ENCODE measurements at places on chromosomes 16 and 17.
A peak's percentile ranks its signal among the peaks of the same experiment; 100 is the strongest.

DNA sequence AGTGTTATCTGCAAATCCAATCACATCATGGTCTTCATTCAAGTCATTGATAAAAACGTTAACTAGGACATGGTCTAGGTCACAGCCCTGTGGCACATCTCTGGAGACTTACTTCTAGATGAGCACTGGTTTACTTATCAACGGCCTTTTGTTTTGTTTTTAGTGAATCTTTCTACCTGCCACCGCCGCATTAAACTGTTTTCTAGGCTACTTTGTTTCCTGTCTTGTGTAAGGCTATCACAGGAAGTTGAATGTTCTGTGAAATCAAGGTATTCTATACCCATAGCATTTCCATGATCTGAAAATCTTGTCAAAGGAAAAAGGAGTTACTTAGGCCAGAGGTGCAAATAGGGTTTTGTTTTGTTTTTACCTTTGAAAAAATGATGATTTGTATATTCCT lies 26.9 kb downstream of the SOCS3 start:
- no peak for DNase-seq

DNA sequence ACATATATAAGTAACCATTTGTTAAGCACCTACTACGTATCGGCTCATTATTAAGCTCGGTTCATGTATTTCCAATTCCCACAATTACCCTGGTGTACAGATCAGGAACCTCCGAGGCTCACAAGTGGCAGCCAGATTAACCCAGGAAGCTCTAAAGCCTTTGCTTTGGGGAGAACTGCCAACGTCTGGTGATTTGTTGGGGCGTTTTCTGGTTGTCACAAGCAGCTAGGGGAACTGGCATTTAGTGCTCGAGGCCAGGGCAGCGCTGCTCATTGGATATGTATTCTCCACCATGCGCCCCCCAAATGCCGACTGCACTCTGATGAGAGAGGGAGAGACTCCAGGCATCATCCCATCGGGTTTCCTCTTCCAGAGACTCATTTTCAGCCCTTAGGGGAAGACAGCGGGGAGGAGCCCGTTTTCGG lies 541 bp downstream of the ZNF18 start:
- DNase-seq: no peak

DNA sequence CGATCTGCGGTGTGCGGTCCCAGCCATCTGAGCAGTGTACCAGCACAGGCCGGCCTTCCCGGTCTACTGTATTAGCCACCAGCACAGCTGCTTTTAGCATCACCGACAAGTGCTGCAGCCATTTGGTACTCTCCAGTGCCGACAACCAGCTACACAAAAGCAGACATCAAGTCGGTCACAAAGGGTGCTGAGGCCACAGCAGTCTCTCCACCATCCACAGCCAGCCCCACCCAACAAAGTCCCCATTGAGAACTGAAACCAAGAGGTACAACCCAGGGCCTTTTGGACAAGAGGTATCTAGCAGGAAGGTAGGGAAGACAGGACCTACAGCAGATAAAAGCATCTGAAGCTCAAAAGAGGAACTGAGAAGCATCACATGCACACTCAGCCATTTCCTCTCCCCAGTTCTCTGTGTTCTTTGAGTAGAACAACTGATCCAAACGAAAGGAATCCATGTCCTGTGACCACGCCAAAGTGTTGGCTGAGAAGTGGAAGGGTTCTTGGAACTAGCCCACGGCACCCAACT lies 9.5 kb downstream of the MTMR4 start:
- DNase-seq: no peak

DNA sequence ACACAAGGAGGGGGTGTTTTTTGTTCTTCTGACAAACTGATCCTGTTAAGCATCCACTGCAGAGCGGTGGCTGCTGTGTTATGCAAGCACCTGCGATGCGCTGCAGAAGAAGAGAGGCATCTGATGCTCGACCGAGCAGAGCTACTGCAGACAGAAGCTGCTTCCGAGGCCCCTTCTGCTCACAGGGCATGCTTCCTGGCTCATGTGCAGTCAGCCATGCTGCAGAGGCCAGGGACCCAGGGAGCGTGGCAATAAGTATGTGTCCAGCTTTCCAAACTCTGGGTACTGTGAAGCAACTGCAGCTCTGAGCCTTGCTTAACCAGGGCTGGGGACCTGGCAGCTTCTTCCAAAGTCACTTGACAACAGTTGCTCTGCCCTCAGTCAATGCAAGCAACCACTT lies 448.6 kb upstream of the RBFOX1 start:
- no peak for DNase-seq

GRCh38 chr17:18950346-18950745 lies 1.6 kb upstream of the SLC5A10 start:
- DNase-seq: no peak

GRCh38 chr17:47605011-47605410 lies 44.7 kb upstream of the KPNB1 start:
- DNase-seq: no peak

DNA sequence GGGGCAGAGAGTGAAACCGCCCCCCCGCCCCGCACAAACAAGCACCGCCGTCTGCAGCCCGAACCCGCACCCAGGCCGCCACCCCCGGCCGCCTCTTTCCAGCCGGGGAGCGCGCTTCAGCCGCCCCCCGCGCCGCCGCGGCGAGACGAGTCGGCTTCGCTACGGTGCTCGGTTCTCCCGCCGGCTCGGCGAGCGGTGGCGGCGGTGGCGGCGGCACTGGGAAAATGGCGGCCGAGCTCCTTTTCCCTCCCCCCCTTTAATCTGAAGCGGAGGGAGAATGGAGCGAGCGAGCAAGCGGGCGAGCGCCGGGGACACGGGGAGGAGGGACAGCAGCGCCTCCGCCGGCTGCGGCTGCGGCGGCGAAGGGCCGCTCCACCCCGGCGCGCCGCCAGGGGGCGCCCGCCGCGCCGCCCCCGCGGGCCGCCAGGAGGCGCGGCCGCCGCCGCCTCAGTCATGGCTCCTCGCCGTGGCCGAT lies at the start of gene KANSL1:
TSS of gene KANSL1 (minus strand) at position 279 of the 475 bp plus-strand sequence. CDS start 21,286 bp downstream, outside the sequence.
- DNase-seq: peak; percentile 81

DNA sequence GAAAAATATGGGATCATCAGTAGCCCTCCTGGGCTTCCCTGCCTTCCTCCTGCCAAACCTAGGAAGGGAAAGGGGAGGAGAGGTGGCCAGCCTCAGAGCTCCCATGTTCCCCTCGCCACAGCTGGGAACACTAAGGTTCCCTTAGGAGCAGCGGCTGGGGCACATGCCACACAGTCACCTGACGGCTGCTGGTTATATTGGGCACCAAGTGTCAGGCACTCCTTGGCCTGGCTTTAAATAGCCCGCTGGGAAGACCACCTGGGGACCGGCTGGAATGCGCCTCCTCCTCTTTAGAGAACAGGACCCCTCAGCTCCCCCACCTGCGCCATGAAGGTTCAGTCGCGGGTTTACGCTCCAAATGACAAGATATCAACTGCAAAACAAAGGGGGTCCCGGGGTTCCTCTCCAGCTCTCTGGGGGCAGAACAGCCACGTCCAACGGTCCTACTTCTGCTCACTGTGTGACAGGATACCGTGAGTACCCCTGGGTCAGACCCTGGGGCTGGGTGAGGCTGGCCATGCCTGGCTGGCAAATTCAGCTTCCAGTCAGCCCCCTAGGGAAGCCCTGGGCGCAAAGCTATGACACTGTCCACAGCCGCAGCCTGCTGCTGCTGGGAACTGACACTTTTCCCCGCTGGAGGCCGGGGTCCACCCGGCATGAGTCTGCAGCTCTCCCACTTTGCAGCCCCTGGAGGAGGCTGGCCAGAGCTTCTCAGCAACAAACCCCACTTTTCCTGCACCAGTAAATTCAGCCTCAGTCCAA lies 3.3 kb downstream of the SMIM5 start:
- DNase-seq: no peak

DNA sequence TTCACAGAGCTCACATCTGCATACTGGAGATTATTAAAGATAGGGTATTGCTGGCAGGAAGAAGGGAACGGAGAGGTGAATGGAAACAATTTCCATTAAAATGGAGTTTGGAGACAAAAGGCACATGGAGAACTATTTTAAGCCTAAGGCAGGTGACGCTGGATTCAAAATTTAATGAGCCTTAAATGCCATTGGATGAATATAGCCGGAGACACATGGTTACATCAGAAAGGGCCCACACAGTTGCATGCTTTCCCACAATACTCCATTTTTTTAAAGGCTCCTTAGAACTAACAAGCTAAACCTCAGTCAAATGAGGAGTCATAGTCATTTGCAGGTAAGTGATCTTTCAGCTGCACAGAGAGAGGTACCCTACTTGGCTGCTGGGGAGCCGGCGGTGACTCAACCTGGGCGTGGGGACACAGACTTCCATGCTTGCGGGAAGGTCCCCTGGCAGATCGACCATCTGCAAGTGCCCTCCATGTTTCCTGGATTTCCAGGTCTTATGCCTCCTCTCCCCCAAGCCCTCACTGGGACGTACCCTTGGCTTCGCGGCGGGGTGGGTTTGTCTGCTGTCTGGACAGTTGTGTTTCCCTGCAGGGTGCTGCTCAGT lies 259.2 kb downstream of the CBLN1 start:
- DNase-seq: no peak

DNA sequence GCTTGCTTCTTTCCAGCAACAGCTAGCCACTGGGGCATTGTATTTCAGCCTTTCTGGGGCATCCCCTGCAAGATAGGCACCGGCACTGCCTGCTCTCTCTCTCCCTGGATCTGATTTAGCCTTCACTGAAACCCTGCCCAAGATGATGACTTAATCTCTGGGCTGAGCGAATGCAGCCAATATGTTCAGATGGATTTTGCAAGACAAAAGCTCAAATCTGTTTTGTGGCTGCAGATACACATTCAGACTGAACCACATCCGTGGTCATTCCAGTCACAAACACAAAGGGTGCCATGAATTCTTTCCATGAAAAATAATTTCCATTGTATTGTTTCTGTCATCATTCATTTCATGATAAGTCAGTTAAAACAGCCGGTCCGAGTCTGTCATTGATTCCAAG lies 24.2 kb downstream of the SOST start:
- no peak for DNase-seq

GRCh38 chr17:40922239-40922638 lies 15.2 kb downstream of the KRT23 start:
- DNase-seq: no peak

DNA sequence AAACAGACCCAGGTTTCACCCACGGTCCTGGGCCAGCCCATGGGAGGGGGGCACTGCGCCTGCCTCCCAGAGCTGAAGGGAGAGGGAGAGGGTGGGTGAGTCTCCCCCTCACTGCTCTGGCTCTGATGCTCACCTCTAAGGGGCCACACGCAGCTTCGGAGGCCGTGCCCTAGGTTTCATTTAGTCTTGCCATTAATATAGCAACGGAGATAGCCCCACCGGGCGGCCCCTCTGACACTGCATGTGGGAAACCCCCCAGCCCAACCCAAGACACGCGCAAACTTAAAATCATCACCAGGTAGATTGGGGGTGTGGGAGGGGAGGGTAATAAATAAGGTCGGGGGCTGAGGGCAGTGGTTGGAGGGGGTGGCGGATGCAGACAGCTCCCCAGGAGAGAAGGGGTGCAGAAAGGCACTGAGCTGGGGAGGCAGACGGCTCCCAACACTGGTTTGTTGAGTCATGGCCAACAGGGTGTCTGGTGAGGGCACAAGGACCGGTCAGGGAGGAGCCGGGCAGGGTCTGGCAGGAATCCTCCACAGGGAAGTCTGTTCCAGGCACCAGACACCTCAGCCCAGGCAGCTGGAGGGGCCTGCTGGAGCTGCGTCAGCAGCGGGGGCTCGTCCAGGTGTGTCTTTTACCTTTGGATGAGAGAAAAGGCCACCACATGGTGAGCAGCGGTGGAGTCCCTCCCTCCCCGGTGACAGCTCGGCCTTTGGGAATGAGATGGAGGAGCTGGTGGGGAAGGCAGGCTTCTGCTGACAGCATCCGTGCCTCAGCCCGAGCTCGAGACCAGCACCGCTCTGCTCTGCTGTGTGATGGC lies 32.0 kb upstream of the DOC2B start:
- DNase-seq: no peak

Data from stimulated activated effector memory CD8-positive, alpha-beta T cell treated with anti-CD3 and anti-CD28 coated beads, Interleukin-12 subunit alpha, Interleukin-12 subunit beta, amount 100 ng/mL, for 72 hours (primary cell).